Sciatic nerve (tissue), 2 donors: ENCODE measurements at places on chromosomes 11 and 22. TPM values are rescaled to one million over a fixed set of nuclear protein-coding genes. Genes with fewer than 3 reads are reported as not detected.

DNA sequence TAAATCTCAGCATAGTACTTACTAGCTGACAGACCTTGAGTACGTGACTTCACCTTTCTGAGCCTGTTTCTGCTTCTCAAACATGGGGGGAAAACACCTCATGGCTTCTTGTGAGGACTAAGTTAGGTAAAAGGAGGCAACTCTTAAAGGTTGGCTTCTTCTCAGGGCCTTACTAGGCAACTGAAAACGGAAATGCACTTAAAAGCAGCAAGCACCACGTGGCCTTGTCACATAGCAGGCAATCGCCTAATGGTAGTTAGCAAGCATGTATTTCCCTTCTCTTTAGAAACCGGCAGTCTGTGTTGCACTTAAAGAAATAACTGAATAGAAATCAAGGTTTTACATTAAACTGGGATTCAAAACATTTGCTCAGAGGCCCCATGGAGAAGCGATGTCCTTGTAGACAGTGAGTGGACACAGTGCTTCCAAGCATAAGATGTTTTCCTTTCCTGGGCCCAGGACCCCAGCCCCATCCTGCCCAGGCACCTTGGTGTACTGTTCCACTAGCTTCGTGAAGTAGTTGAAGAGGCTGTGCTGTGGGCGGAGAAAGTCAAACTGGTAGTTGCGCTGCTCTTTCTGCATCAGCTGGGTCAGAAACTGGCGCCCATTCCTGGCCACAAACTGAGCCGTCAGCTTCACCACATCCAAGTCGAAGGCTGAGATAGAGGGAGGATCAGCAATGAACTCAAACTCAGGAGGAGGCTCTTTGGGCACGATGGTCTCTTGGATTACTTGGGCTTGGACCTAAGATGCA is 12.1 kb downstream of the SF3A1 start:
- DNase-seq = no peak

GRCh38 chr11:108556019-108556418 is 37.5 kb downstream of the EXPH5 start:
- no peak for DNase-seq

- no peak for DNase-seq
These were observed 14.3 kb upstream of the EED start for GRCh38 chr11:86230179-86230804.

GRCh38 chr22:44440224-44441160 is 57.5 kb downstream of the RTL6 start:
- no peak for DNase-seq

DNA sequence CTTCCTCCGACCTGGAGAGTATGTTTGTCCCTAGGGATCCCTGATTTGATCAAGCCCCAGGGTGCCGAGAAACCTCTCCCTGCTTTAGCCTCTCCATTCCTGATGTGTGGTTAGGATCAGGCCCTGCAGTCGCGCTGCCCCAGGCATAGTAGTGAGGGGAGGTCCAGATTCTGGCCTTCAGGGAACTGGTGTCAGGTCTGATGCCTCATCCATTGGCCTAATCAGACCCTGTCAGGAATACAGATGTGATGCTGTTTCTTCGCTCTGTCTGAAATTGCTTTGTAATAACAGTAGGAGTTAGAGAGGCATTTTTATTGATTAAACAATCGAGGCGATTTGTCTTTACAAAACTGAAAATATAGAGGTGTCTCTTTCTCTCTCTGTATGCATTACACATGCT is 75.2 kb downstream of the GRIK4 start:
- no peak for DNase-seq

GRCh38 chr11:16604794-16605388 is 133.6 kb upstream of the C11orf58 start:
- peak; percentile 68 for DNase-seq

GRCh38 chr22:22196018-22196533 is 48.5 kb upstream of the VPREB1 start:
- no peak for DNase-seq

GRCh38 chr11:73784080-73784634 is 3.5 kb upstream of the MRPL48 start:
- DNase-seq = no peak

- no peak for DNase-seq
These were observed 430.3 kb downstream of the AASDHPPT start for GRCh38 chr11:106507645-106508306.

DNA sequence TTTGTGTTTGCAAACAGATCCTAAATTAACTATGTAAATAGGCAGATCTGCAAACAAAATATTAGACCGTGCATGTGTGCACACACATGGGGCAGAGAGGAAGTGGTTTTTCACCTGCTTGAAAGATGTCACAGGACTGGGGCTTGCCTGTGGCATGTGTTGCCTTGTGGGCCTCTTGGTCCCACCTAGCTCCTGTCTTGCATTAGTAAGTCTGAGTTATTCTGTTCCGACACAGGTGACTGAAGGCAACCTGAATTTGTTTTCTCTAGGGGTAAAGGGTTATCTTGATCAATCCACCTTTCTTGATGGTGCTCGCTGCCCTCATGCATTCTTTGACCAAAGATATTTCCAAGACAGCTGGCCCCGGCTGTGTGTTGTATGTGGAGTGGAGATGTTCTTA is 667.5 kb downstream of the NTM start:
- no peak for DNase-seq

GRCh38 chr11:121522043-121522941 is 69.5 kb upstream of the SORL1-AS1 start:
- DNase-seq = no peak

- peak; percentile 19 for DNase-seq
These were observed 404.6 kb downstream of the TBC1D22A start for GRCh38 chr22:47167056-47167455.

- DNase-seq = no peak
These were observed 10.4 kb upstream of the SREBF2 start for GRCh38 chr22:41822317-41823057.

DNA sequence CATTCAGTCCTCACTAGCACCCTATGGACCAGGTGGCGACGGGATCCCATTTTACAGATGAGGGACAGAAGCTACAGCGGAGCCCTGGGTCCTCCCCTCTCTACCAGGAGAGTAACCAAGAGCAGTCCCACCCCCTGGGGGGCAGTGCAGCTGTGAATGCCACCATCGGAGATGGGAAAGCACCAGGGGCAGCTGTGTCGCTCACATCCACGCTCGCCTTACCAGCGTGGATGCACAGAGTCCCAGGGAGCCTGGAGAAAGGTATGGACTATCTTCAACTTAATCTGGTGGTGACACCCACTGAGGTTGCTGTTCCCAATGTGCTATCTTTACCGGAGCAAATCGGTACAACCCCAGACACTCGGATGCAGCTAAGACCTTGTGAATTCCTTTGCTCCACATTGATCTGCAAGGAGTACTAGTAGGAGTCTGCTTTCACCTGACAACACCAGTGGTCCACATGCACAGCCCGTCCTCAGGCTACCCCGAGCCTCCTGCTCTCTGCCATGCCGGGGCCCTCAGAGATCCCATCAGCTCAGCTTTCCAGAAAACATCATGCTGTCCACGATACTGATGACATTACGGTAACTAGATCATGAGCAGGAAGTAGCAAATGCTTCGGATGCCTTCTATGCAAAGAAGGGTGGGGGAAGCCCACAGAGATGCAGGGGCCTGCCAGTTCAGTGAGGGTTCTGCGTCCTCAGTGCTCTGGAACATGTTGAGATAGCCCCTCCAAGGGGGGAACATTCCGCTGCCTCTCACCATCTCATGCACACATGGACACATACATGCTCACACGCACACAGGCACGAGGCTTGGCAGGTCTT is 126.0 kb downstream of the CTTN start:
- DNase-seq = no peak

DNA sequence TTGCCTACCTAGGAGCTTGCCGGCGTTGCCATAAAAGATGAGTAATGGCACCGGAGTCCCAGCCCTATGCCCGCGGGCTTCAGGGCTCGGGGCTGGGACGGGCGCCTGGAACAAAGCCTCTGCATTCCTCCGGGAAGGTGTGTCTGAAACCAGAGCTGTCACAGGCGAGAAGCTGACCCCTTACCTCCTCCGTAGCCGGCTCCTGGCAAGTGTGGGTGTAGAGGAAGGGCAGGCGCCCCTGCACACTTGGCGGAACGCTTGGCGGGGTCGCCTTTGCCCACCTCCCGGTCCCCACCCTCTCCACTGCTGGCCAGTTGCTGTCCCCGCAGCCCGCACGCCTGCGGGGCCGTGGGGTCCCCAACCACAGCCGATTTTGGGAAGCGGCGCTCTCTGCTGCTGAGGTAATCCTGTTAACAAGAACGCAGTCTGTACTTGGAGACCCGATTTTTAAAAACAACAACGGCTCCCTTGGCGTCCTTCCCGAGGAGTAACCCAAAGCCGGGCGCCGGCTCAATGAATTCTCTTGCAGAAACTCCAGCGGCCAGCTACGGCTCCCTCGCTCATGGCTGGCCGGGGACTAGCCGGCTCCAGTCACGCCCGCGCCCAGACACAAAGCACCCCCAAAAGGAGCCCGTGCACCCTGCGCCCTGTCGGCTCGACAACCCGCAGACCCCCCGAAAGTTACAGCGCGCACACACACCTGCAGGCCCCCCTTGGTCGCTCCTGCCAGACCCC is 89.2 kb downstream of the PLEKHA7 start:
- peak; percentile 71 for DNase-seq

DNA sequence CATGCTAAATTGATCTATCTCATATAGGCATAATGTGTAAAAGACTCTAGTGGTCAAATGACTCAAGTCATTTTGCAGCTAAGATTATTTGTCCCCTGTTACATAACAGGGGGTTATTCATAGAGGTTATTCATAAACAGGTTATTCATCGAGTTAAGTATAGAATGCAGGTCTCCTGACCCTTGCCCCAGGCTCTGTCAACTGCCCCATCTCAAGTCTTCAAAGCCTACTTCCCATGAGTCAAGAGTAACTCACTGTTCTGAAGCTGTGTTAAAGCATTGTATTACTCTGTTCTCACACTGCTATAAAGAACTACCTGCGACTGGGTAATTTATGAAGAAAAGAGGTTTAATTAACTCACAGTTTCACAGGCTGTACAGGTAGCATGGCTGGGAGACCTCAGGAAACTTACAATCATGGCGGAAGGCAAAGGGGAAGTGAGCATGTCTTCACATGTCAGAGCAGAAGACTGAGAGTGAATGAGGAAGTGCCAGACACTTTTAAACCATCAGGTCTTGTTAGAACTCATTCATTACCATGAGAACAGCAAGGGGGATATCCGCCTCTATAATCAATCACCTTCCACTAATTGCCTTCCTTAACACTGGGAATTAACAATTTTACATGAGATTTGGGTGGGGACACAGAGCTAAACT is 226.2 kb upstream of the BLID start:
- DNase-seq = no peak

- no peak for DNase-seq
These were observed 5.8 kb downstream of the RAPSN start for GRCh38 chr11:47443028-47443700.

DNA sequence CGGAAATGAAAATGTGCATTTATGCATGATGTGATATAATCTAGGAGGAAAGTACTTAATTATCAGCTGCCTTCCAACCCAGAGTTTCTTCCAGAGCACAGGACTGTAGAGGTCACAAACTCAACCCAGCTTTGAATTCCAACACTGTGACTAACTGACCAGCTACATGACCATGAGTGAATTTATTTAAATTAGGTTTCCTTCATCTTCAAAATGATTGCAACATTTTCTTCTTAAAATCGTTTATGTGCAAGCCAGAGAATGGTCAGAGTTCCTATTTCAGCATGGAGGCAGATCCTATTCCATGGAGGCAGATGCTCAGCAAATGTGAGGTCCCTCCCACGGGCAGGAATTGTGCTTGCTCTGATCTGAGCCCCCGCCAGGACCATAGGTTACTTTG is 42.4 kb downstream of the OSBP start:
- no peak for DNase-seq

- no peak for DNase-seq
These were observed 59.9 kb downstream of the TRAF6 start for GRCh38 chr11:36450110-36450572.

GRCh38 chr22:37675930-37676735 is 697 bp downstream of the LGALS1 start:
- peak; percentile 82 for DNase-seq

DNA sequence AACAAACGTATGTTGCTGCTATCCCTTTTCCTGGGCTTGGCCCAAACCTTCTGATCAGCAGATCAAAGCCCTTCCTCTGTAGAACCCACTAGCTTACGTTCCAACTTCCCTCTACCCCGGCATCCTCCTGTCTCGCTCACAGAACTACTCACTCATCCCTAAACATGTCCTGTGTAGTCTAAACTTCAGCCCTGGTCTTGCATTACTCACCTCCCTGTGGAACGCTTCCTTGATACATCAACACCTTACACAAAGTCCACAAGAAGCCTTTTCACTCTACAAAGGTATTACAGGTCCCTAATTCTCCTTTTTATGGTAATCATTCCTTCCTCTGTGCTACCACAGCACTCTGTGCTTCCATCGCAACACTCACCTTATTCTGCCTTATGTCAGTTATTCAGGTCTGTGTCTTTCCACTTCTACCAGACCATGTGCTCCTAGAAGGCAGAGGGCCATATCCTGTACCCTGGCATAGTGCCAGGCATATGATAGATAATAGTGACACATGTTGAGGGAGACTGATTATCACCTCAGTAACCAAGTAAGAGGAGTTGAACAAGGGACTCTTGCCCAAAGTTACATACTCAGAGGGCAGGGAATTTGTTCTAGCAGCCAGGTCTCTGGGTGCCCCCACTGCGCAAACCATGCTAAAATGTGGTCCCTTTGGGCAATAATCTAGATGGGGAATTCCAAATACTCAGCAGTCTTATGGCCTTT is 41.6 kb downstream of the USP35 start:
- no peak for DNase-seq

DNA sequence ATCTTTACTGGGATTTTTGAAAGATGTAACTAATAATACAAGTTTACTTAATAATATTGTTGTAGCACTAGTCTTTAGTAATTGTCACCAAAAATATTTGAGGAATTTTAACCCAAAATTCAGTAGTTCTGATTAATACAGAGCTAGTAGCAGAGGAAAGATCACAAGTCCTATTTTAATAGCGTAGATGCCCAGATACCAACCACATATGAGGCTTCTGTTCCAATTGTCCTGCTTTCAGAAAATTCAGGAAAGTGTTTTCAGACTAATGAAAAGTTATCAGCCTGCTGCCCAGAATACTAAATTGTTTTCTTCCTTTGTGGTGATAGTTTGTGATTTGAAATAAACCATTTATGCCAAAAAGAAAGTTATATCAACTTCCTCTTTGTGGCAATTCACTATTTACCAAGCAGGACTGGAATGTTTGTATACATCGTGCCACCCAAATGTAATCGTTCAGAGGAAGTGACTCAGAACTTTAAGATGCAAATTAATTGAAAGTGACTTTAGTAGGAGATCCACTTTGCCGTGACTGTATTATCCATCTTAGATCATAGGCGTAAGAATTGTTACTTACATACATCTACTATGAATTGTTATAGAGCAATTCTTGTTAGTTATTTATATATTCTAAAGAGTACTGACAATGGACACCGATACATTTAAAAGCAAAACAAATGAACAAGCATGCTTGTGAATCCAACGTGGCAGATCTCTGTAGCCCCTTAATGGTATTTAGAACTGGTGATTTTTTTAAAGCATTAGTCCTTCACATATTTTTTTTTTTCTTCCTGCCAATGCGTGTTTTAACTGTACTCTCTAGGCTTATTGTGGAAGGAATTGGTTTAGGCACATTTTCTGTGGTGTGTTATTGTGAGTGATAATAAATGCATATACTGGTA is 231.0 kb downstream of the DDX10 start:
- DNase-seq = no peak

Gene UCP2
- total RNA-seq = 43.1 TPM

Gene GRM5
- total RNA-seq = 0.13 TPM

Gene CCDC116
- total RNA-seq = 0.89 TPM

Gene MEI1
- 2.9 TPM for total RNA-seq

Gene EMID1
- total RNA-seq = 3.7 TPM

Gene OR52N4
- total RNA-seq = 0.85 TPM

Gene EXPH5
- total RNA-seq = 11.9 TPM

Gene UPK2
- total RNA-seq = not detected
